ENCODE measurements at places on chromosomes 7 and 10. TPM values are rescaled to one million over a fixed set of nuclear protein-coding genes. Genes with fewer than 3 reads are reported as not detected.

Gene PKD2L1
- 3.0 TPM for total RNA-seq

Gene ARHGAP22
- 24.0 TPM for total RNA-seq

GRCh38 chr10:78328592-78329404 lies 295.1 kb downstream of the RPS24 start:
- DNase-seq: no peak

DNA sequence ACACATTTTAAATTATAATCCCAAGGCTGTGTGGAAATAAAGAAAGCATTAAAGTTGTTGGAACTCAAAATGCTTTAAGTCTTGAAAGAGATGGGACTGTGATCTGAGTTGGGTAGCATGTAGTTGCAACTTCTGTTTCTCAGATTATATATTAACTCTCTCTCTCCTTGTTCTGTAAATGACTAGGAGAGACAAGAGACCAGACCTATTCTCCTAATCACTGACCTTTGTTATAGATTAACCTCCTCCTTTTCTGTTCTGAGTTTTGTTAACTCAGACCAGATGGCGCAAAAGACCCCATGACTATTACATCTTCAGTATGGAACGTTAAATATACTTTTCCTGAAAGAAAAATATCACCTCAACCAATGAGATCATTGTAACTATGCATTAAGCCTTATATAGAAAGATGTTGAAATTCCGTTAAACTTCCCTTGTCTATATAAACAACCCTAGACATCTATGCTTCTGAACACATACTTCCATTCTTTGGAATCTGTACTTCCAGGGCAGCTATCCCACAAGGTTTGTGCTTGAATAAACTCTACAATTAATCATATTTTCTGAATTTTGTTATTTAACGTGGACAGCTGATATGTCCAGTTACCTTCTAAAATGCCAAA lies 143.5 kb upstream of the TRIM24 start:
- no peak for DNase-seq

DNA sequence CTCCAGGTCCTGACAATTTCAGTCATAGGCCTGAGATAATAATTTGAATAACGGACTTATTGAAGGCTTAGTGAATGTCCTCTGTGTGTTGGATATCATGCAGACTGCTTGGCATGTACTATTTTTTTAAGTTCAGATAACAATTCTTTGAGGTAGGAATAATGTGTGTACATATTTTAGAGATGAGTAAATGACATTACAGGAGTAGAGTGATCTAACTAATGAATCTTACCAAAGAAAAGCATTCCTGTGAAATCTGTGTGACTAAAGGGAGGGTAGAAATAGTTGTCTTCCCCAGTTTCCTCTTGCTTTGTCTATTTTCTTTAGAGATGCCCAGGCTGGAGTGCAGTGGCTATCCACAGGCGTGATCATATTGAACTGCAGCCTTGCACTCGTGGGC lies 391.8 kb upstream of the ETV1 start:
- no peak for DNase-seq

DNA sequence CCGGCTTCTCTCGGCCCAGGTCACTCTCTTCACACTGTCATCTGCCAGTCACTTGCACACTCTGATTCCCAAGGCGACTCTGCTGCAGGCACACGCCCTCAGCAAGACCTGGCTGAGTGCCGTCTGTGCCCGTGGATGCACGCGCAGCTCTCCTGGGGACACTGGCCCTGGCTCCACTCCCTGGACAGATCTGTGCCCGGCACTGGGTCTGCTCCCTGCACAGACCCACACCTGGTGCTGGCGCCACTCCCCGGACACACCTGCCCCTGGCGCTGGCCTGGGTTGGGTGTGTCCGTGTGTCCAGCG lies 133.2 kb downstream of the DNAJB6 start:
- no peak for DNase-seq

DNA sequence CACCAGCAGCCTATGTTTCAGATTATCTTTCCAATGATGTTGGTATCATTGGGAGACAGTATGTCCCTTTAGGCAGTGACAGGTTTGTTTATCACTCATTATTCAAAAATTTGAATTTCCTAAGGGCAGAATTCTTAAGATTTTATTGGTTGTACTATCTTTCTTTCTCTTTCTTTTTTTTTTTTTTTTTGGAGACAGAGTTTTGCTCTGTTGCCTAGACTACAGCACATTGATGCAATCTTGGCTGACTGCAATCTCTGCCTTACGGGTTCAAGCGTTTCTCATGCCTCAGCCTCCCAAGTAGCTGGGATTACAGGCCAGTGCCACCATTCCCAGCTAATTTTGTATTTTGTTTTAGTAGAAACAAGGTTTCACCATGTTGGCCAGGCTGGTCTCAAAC lies 111.2 kb downstream of the PON1 start:
- DNase-seq: no peak

Gene LIPK
- total RNA-seq: not detected

- no peak for DNase-seq
Measured at GRCh38 chr7:155530601-155531000, 15.8 kb downstream of the CNPY1 start.

DNA sequence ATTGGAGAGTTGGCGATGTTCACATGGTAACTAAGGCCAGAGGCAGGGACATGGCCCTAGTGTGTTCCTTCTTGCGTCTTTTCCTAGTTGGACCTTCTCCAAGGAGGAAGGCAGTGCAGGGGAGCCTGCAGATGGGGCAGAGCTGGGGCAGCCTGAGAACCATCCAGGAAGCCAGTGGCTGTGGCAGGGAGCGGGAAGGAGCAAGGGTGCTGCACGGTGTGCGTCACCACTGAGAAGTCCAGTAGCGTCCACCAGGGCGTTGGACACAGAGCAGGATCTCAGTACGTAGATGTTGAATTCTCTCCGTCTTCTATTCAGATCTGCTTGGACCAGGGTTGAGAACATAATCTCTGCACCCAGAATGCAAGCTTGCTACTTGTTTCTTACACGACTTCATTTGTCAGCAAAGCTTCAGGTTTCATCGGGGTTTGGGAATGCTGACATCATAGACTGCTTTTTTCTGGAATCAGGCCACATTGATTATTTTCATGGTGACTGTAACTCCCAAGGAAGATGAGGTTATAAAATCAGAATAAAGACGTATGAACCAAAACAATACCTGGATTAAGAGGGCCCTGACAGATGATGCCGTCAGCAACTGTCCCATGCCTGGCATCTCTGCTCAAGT lies 130.3 kb downstream of the HECW1 start:
- no peak for DNase-seq

GRCh38 chr7:133778472-133778871 lies 348.7 kb upstream of the LRGUK start:
- no peak for DNase-seq

- no peak for DNase-seq
Measured at GRCh38 chr7:5421714-5422395, 1.8 kb downstream of the TNRC18 start.

- no peak for DNase-seq
Measured at GRCh38 chr10:14587540-14588083, 187.1 kb downstream of the FAM107B start.

Gene TUBB8
- not detected for total RNA-seq

GRCh38 chr7:14793151-14793550 lies 109.4 kb downstream of the DGKB start:
- no peak for DNase-seq

Gene HMX3
- not detected for total RNA-seq

DNA sequence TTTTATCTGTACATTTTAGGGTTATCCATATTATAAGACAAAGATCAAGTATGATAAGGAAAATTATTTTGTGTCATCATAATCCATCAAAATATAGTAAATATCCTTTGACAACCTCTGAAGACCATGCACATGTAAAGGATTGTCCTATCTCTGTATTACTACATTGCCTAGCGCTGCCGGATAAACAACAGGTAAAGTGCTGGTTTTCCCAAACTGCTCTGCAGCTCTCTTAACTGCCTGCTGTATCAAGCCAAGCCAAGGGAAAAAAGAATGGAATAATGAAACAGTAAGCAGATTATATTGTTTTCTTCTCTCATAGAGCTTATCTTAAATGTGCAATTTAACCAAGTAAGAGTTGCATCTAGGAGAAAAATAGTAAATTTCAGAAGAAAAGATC lies 70.8 kb downstream of the PTF1A start:
- DNase-seq: no peak

DNA sequence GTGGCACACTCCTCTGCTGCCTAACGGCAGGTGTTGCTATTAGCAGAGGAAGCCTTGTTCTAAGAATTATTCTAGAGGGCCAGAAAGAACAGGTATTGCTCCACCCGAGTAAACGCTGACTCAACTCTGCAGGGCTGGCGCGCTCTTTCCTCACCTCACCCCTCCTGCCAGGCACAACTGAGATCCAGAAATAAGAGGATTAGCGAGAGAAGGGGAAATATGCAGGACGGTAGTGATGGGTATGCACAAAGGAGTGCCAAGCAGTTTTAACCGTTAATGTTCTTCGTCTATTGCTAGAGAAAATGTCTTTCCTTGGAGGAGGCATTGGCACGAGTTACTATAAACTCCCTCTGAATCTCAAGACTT lies 369 bp upstream of the SCIN start:
- no peak for DNase-seq

DNA sequence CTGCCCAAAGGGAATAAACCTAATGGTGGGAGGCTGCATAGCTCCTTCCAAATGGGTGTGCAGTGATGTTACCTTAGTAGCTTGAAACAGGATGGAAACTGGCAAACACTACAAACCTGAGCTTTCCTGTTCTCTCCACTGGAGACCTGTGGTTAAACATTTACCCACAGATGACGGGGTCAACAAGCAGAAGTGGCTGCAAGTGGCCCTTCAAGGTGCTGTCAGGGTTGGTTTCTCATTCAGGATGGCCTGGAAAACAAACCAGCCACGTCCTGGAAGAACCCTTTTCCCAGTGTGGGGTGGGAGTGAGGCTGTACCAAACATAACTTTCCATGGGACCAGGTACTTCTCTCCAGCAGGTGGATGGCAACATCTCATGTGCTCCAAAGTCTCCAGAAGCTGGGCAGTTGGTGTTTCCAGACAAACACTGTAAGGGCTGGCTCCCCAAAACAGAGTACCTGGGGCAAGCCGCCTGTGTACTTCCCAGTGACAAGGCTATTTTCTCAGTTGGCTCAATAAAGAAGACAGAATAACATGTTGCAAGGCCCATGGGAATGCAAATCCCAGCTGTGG lies 67.5 kb downstream of the DNAJB9 start:
- no peak for DNase-seq

DNA sequence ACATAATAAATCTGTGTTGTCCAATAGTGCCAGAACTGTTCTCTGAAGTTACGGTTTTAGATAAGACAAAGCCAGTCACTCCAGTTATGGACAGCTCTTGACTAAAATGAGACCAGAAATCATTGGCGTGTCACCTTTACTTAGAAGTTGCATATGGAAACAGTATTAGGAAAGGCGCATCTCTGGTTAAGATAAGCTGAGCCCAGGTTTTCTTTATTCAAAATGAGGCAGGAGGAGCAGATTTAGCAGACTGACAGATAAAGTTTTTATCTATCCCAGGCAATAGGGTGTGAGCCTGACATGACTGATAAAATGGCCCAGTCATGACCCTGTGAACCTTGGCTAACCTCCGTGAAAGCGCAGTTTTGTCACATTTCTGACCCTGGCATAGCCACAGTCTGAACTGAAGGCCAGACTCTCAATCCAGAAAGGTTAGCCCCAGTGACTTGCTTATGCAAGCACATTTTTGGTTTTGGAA lies 4.2 kb downstream of the CYP26A1 start:
- no peak for DNase-seq

Gene OAT
- total RNA-seq: 150 TPM

Gene PPA1
- total RNA-seq: 162 TPM

- DNase-seq: no peak
Measured at GRCh38 chr7:29851487-29851886, 45.2 kb downstream of the WIPF3 start.

DNA sequence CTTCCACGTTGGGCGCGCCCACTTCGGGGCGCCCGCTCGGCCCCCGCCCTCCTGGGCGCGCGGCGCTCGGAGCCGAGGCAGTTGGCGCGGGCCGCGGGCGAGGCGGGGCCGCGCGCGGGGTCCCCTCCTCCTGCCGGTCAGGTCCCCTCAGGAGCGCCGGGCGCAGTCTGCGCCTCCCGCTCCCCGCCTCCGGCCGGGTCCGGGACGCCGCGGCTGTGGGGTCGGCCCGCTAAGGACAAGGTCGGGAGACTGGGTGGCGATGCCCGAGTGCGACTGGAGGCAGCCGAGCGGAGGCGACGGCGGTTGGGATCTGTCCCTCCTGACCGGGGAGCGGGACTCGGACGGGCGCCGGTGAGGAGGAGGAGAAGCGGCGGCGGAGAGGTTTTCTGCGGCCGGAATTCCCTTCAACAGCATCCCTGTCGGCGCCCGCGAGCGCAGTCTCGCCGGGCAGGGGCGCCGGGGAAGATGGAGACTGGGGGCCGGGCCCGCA lies at the start of gene ATRNL1:
ATRNL1 (plus strand) TSS at position 80 of the 490 bp plus-strand sequence; CDS start at position 466, 386 bp downstream.
- no peak for DNase-seq
